ENCODE measurements at places on chromosomes 11 and 22. TPM values are rescaled to one million over a fixed set of nuclear protein-coding genes. Genes with fewer than 3 reads are reported as not detected.

Gene HOATZ
- not detected for total RNA-seq

GRCh38 chr11:130775306-130776060, 140.8 kb downstream of the SNX19 start:
- DNase-seq: no peak

DNA sequence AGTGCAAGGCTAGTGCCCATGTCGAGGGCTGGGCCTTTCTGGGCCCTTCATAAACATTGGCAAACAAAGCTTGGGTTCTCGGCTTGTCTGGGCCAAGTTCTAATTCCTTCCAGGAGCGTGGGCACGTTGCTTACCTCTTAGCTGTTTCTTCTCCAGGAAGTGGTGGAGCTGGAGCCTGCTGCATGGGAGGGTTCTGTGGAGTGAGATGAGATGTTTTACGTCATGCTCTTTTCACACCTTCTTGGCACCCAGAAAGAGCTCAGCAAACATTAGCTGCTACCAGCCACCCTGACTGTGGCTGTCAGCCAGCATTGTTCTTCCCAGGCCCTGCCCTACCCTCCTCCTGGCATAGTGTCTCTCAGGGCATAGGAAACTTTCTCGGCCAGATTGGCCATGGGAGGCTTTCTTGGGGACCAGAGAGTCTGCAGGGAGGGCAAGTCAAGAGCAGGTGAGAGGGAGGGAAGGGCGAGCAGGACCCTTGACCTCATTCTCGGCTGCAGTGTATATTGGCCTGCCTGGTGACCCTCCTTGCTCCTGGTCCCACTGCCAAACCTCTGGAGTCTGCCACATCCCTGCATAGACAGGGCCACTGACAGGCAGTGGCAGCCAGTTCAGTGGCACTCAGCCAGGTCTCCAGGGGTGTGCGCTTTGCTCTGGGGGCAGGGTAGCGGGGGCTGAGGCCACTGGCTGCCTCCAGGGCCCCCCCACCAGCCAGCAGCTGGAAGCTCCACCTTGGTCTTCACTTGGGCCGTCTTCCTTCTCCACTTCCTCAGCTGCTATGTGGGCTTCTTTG, 98.8 kb downstream of the BCR start:
- no peak for DNase-seq

- DNase-seq: no peak
Observed at GRCh38 chr11:88529426-88529825, 191.9 kb upstream of the CTSC start.

All from neural progenitor cell (in vitro differentiated cells).